ENCODE measurements at places on chromosomes 2 and 18. TPM values are rescaled to one million over a fixed set of nuclear protein-coding genes. Genes with fewer than 3 reads are reported as not detected.

GRCh38 chr18:57581301-57581934, 5.1 kb downstream of the FECH start:
- H3K36me3 ChIP-seq = peaks cover 21% of the 10 kb centered on the region
- no peak for DNase-seq
- no peak overlapping the region for H3K4me3 ChIP-seq
- no peaks in the 10 kb centered on the region for H3K27me3 ChIP-seq
- H3K27ac ChIP-seq = no peak overlapping the region

Gene GPR45
- total RNA-seq = not detected

- H3K4me1 ChIP-seq = peaks cover 5% of the 10 kb centered on the region
- peak; percentile 51 for DNase-seq
- H3K27me3 ChIP-seq = peaks cover 27% of the 10 kb centered on the region
- no peaks in the 10 kb centered on the region for H3K36me3 ChIP-seq
Observed at GRCh38 chr2:20222014-20222768, 2.7 kb downstream of the SDC1 start.

Gene TFPI
- 35.5 TPM for total RNA-seq
